ENCODE measurements at places on chromosomes 1 and 21. TPM values are rescaled to one million over a fixed set of nuclear protein-coding genes. Genes with fewer than 3 reads are reported as not detected.

Gene FMN2
- total RNA-seq = not detected

GRCh38 chr1:94773296-94773809 is 46.8 kb upstream of the SLC44A3 start:
- no peak overlapping the region for H3K4me3 ChIP-seq
- H3K4me1 ChIP-seq = no peaks in the 10 kb centered on the region
- no peak overlapping the region for H3K27ac ChIP-seq

DNA sequence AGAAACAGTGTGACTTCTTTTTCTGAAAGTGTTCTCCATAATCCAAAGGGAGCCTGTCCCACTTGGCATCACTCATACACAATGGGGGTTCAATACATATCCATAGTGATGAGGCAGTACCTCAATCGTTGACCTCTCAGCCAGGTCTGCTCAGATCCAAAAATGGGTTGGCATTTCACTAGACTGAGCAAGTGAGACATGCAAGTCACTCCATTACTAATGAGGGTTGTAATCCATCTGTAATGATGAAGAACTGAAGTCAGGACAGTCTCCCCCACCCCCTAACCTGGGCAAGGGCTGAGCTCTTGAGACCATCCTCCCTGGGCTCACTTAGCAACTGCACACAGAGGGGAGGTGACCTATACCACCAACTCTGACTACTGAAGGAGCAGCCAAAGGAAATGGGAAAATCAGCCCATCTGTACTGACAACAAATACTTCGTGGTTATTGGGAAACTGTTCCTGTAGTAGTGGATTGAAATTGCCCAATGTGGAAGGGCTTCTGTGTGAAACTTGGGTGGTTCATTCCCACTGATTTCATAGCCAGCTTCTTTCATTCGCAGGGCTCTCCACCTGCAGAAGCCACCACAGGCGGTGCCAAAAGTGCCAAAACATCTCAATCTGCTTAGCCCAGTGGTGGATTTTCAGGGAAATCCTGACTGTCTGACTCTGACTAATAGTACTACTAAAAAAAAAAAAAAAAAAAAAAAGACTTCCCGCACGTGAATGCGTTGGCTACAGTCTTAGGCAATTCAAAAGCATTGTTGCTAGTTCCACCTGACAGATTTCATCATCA is 5.0 kb downstream of the NGF start:
- no peak overlapping the region for H3K4me3 ChIP-seq
- no peaks in the 10 kb centered on the region for H3K36me3 ChIP-seq
- H3K27ac ChIP-seq = peak overlapping the region; percentile 38
- H3K27me3 ChIP-seq = peaks cover 22% of the 10 kb centered on the region
- no peaks in the 10 kb centered on the region for H3K4me1 ChIP-seq
- DNase-seq = no peak

DNA sequence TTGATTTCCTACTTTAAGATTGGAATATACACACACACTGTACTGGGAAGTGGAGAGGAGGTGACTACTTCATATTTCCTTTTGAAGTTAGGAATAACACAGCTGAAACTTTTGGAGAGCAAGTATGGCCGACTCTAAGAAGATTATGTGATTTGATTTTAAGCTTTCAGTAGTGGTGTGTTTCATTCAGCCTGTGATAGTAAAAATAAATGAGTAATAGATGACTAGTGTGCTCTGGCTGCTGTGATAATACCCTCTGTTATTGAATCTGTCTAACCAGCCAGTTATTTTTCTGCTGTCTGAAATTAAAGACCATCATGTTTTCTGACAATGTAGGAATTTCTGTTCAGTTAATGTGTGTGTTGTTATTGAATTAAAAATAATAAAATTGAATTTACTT is 48.3 kb downstream of the CTTNBP2NL start:
- no peak overlapping the region for H3K4me3 ChIP-seq
- H3K4me1 ChIP-seq = peaks cover 5% of the 10 kb centered on the region
- no peak for DNase-seq
- no peaks in the 10 kb centered on the region for H3K27me3 ChIP-seq
- no peak overlapping the region for H3K27ac ChIP-seq

Gene SLC37A1
- 7.2 TPM for total RNA-seq
